ENCODE measurements at places on chromosomes 2 and 18.

DNA sequence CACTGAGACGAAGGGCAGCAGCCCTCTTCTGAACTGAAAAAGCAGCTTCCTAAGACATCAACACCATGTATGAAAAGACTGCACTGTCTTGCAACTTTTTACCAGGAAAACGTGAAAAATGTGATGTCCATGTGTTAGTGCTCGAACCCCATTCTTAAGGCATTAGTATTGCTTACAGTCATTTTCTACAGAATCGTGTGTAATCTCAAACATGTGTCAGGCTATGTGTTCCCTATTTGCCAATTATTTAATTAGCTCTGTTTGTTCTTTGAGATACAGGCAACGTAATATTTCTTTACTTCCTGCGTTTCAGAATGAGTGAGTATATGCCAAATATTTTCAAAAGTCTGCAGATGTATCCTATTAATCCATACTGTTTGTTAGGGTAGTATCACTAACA is 307.7 kb upstream of the CCDC68 start:
- DNase-seq = no peak

GRCh38 chr2:68790600-68790999 is 56.0 kb downstream of the ARHGAP25 start:
- DNase-seq = no peak

- no peak for DNase-seq
These were observed 52.6 kb downstream of the TRIP12 start for GRCh38 chr2:229869226-229869625.

GRCh38 chr2:66667301-66667700 is 232.4 kb downstream of the MEIS1 start:
- DNase-seq = no peak

GRCh38 chr2:68234405-68234804 is 17.9 kb downstream of the PPP3R1 start:
- no peak for DNase-seq

DNA sequence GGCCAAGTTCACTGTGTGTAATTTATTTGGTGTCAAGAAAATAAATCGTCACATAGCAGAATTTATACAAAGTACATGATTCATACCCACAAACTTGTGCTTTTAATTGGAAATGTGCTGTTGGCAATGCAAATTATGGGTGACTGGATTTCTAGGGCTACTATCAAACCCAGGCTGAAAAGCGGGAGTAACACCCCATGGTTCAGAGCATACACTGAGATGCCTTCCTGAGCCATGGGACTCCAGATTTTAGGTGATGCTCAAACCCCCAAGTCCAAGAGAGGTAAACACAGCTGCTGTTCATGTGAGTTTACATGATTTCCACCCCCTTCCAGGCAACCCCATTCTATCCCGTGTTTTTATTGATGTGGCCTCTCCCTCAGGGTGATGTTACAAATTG is 565.9 kb upstream of the ID2 start:
- DNase-seq = no peak

GRCh38 chr2:200383380-200384110 is 77.1 kb downstream of the SPATS2L start:
- DNase-seq = peak; percentile 59

- DNase-seq = no peak
These were observed 204.9 kb downstream of the FAM210A start for GRCh38 chr18:13521418-13521817.

DNA sequence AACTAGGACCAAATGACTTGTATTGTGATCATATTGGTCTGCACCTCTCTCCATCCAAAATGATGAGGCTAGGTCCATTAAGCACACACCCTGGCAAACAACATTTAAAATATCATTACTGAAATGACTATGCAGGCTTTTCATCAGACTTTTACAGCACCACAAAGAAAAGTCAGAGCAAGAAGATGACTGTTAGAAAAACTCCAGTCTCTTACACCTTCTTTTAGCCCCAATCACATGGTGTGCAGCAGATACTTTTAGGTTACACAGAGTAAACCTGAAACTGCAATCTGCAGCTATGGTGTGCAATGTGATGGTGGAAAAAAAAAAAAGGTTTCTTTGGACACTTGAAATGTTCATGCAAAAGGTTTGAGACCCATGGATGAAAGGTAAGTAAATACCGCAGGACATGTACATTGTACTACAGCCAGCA is 5.4 kb upstream of the POLI start:
- DNase-seq = peak; percentile 94

- no peak for DNase-seq
These were observed 108.2 kb upstream of the MYCN start for GRCh38 chr2:15832030-15832709.

- no peak for DNase-seq
These were observed 859.3 kb downstream of the BCL11A start for GRCh38 chr2:59694176-59694575.

DNA sequence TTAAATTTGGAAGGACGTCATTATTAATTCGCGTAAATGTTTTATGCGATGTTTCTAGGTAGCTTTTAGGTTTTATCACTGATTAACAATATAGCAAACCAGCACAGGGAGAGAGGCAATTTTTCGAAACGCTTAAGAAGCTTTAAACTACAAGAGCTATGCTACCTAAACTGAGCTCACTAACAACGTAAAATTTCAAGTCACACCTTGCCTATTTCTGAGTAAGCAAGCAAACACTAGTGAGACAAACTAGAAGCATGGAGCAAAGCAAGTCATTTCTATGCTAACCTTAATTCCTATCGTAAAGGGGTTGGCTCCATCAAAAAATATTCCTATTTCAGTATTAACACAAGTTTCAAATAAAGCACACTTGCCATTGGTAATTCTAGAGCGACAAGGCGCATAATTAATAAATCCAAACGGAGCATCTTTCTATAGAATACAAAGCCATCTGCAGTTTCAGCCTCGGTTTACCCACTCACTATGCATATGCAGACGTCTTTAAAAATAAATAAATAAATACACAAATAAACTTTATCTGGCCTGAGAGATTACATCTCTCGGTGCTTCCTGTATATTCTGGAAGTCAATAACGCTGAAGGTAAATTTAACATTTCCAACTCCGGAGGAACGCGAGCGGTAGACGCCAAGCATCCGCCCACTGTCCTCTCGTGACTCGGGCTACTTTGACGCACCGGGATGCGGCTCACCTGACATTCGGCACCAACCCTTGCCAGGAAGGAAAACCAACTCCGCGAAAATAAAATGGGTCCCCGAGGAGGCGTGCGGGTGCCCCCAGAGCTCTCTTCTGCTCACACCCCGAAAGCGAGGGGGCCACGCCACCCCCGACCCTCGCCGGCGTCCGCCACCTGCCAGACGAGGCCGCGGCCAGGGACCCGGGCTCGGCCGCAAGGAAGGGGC is 947 bp downstream of the ITSN2 start:
- DNase-seq = peak; percentile 50

GRCh38 chr2:42835577-42836371 is 43.4 kb upstream of the HAAO start:
- DNase-seq = no peak

- no peak for DNase-seq
These were observed 552.0 kb downstream of the IRS1 start for GRCh38 chr2:226247289-226248275.

GRCh38 chr2:43346602-43347567 is 120.5 kb upstream of the ZFP36L2 start:
- no peak for DNase-seq

DNA sequence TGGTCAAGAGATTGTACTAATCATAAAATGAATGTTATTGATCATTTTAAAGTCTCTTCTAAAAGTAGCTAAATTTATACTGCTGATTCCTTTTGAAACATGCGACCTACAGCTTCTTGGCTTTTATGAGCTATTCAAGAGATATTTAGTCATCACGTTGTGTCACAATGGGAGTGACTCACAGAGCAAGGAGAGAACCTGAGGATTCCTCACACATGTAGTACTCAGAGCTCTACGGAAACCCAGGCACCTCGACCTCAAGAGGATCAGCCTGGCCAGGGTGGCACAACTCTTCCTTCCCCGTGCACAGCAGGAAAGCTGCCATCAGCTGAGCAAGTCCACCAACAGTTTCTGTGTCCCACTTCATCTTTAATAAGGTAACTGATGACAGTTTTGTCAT is at the start of gene DHRS9:
Gene DHRS9 (plus strand): TSS at position 223 of the 400 bp plus-strand sequence. CDS start 12,019 bp downstream, outside the sequence.
- DNase-seq = peak; percentile 69

DNA sequence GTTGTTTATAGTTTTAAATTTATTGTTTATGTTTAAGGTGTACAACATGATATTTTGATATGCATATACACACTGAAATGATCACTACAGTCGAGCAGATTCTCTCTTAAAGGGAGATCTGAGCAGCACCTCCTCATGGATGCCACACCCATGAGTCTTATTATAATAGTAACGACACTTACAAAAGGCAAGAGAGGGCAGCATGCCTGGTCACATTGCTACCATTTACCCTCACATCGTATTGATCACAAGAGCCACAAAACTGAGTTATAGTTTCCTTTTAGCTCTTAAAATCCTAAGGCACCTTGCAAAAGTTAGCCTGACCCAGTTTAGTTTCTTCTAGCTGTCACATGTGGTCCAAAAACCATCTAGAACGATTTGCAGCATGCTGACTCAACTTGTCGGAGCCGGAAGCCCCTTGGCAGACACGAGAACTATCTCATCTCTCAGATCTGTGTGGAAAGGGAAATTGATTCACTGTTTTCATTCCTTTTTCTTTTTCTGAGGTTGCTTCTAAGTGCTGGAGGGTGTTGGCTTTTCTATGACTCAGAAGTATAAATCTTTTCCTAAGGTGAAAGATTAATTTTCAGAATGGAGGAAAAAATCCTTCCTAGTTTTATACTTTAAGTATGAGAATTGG is 85.3 kb downstream of the CDC42EP3 start:
- DNase-seq = peak; percentile 94

DNA sequence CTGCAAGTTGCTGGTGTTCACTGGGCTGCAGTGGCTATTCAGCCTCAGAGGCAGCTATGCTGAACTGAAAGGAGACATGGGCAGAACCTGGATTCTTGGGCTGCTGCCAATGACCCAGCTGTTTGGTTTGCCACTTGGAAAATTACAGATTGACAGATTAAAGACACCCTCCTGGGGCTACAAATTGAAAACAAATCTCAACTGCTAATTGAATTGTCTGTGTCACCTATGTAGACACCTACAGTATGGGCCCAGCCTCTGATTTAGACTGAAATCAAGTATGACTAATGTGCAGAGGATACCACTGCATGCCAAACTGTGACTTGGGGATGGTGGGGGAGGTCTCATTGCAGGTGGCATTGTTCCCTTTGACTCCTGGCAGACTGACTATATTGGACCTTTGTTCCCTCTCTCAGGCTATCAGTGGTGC is 42.8 kb downstream of the ITSN2 start:
- DNase-seq = peak; percentile 59

GRCh38 chr2:40725950-40726349 is 274.1 kb upstream of the SLC8A1 start:
- no peak for DNase-seq

GRCh38 chr2:184971546-184972068 is 373.3 kb downstream of the ZNF804A start:
- no peak for DNase-seq

GRCh38 chr2:86477349-86477748 is 36.2 kb downstream of the KDM3A start:
- DNase-seq = no peak

DNA sequence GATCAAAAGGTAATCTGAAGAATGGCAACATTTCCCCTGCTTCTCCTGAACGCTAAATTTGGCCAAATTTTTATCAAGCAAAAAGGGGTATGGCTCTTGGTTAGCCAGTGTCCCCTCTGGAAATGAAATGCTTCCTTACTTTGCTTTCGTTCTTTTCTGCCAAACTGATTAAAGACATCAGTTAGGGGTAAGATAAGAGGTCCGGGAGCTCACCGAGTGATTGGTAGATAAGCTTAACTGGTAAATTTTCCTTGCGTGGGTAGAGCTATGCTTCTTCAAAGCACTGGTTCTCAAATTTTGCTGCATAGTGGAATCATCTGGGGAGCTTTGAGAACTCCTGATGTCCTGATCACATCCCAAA is 62.7 kb upstream of the MAPRE2 start:
- DNase-seq = no peak

GRCh38 chr2:233693963-233694362 is 1.3 kb downstream of the UGT1A6 start:
- no peak for DNase-seq

- DNase-seq = no peak
These were observed 125.3 kb downstream of the ANTXR1 start for GRCh38 chr2:69138247-69138772.

DNA sequence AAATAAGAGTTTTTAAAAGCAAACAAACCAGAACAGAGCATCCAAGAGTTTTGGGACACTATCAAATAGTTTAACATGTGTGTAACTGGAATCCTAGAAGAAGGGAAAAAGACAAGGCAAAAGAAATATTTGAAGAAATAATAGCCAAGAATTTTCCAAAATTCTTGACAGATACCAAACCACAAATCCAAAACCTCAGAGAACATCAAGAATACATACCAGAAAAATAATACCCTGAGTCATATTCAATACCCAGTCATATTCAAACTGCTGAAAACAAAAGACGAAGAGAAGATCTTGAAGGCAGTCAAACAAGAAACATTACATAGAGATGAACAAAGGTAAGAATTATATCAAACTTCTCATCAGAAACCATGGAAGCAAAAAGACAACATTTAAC is 22.9 kb downstream of the INO80C start:
- DNase-seq = no peak

- DNase-seq = peak; percentile 73
These were observed 20.9 kb downstream of the BCL2 start for GRCh38 chr18:63298400-63299365.

DNA sequence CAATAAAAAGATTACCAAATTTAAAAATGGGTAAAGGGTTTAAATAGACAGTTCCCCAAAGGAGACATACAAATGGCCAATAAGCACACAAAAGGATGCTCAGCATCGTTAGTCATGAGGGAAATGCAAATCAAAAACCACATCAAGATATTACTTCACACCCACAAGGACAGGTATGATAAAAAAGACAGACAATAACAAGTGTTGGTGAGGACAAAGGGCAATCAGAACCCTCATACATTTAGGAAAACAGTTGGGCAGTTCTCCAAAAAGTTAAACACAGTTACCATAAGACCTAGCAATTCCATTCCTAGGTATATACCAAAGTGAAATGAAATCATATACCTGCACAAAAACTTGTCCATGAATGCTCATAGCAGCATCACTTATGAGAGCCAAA is 14.5 kb downstream of the CREG2 start:
- DNase-seq = no peak

DNA sequence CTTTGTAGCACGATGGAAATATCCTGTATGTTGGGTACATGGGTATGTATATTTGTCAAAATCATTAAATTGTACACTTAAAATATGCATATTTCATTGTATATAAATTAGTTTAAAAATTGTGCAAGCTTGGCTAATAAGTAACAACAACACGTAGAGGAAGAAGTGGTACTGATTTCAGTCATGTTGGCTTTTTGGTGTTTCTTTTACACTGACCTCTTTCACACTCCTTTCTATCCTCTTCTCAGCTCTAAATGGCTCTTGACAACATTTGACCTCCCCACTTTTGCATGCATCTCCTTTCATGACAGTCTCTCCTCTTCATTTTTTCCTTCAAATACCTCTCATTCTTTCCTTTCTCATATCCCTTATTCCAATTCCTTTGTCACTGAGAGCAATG is 801.4 kb upstream of the ZEB2 start:
- no peak for DNase-seq

Measured in activated CD4-positive, alpha-beta T cell treated with anti-CD3 and anti-CD28 coated beads, Interleukin-10, Interleukin-2, amounts not matched to agents 100 ng/mL and 50 ng/mL, durations not matched to agents 16 hours and 8 hours (primary cell).